NCI-H1417 treated with DMSO at 0.1 percent for 48 hours (cell line): ENCODE measurements at places on chromosomes 16 and 17.
A peak's percentile ranks its signal among the peaks of the same experiment; 100 is the strongest.

DNA sequence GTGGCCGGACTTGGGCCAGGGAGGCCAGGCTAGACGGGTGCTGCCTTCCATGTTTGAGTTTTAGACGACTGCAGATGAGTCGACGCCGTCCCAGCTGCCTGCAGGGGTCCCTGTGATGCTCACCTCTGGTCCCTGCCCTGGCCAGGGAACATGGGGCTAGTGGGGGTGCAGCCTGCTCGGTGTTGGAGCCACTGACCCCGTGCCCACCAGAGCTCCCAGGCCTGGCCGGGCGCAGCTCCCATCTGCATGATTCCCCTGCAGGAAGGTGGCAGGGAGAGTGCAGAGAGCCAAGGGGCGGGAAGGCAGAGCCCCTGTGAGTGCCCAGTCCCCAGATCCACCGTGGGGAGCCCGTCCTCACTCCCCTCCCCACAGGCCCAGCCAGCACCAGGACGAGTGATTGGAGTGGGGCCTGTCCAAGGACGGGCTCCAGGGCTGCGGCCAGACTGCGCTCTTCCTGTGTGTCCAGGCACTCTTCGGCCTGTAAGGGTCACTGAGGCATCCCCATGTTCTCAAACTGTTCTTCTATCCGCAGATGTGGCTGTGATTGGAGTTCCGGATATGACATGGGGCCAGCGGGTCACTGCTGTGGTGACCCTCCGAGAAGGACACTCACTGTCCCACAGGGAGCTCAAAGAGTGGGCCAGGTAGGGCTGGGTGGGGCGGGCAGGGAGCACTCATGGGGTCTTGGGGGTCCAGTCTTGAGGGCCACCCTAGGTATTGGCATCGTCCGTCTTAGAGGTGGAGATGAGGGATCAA is 26.0 kb upstream of the CDH15 start:
- DNase-seq = no peak

- no peak for DNase-seq
Observed at GRCh38 chr16:83602761-83603722, 204.7 kb upstream of the HSBP1 start.

DNA sequence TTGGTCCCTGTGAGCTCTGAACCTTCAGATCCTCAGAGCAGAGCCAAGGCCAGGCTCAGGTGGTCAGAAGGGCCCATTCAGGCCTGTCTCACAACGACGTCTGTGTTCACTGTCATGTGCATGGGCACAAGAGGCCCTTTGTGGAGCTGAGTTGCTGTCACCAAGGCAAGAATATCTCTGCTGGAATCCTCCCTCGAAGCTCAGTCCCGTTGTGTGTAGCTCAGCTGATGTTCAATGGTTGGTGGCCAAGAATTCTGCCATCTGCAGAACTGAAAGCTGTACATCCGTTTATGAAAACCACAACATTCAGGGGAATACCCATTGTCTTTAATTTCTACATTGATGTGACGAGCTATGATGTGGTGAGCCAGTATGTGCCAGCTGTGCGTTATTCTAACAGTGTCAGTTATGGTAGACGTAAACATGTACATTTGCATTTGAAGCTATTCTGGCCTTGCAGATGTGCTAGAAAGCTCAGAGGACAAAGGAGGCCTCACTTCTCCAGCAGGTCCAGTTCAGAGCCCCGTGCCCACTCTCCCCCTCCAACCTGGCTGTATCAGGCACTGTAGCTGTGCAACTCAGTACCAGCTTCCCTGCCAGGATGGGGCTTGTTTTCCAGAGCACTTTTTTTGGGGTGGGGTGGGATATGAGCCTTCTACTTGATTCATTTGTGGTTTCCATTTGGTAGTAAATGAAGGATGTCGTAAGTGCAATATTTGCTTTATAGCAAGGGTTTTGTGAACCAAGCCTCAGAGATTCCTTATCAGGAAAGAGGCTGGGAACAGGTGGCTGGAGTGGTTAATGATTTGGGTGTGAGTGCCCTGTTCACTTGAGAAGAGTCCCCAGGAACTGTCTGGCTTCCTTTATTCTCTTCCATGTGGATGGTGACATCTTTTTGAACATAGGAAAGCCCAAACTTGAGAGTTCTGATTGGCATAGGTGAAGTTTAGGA is 56.1 kb downstream of the B9D1 start:
- DNase-seq = no peak

GRCh38 chr17:50361561-50362480 is 11.2 kb downstream of the MRPL27 start:
- no peak for DNase-seq

- no peak for DNase-seq
Observed at GRCh38 chr16:82937926-82938520, 311.3 kb downstream of the CDH13 start.

DNA sequence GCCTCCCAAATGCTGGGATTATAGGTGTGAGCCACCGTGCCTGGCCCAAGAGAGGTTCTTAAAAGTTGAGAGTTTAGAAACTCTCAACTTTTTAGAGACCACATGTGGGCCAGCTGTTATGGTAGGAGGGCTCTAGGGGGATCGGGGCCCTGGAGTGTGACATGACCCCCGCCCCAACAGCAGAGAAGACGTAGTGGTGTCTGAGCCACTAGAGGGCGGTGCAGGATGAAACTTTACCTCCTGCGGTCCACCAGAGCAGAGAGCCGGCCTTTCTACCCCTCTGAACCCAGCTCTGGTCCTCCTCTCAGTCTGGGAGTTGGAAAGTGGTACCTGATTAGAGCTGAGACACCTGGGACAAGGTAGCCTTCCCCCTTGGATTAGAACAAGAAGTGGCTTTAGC is 7.4 kb downstream of the CDK5RAP3 start:
- peak; percentile 44 for DNase-seq

- DNase-seq = no peak
Observed at GRCh38 chr17:62194401-62194800, 129.3 kb upstream of the MED13 start.

DNA sequence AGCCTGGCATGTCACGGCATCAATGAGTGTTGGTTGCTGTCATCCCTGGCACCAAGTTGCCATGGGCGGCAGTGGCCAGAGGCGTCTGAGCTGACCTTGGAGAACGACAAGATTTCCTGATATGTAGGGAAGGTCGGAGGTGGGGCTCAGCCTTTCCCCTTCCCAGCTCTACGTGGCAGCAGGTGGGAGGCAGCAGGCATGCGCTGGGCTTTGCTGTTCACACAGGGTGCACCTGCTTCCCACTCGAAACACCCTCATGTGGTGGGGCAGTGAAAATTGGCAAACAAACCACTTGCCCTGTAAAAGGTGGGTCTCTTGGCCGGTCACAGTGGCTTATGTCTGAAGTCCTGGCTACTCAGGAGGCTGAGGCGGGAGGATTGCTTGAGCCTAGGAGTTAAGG is 12.3 kb upstream of the TFAP4 start:
- DNase-seq = no peak

- no peak for DNase-seq
Observed at GRCh38 chr17:57379237-57379894, 123.0 kb downstream of the MSI2 start.

GRCh38 chr16:4160658-4161430 is 44.6 kb upstream of the ADCY9 start:
- DNase-seq = no peak

DNA sequence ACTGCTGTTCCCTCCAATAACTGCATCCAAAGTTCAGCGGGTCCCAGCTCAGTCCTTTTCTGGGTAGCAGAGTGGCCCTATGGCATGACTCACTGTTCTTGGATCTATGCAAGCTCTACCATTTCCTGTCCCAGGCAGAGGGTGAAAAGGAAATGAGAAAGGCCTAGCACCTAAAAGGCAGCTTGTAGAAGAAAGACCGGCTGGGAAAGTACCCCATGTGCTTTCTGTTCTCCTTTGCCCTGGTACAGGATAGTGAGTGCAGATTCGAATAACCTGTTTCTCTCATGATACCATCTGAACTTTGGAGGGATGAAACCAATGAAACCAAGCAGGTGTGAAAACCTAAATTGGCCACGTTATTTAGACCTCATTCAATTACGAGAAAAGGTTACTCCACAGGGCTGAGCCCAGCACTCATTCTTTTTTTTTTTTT is 12.7 kb upstream of the HASPIN start:
- no peak for DNase-seq
